CD4-positive, alpha-beta T cell treated with Interleukin-10 for 1 hour (primary cell): ENCODE measurements at places on chromosomes 4 and X.

GRCh38 chr4:139893801-139894200, 228.2 kb downstream of the MGST2 start:
- no peak for DNase-seq

DNA sequence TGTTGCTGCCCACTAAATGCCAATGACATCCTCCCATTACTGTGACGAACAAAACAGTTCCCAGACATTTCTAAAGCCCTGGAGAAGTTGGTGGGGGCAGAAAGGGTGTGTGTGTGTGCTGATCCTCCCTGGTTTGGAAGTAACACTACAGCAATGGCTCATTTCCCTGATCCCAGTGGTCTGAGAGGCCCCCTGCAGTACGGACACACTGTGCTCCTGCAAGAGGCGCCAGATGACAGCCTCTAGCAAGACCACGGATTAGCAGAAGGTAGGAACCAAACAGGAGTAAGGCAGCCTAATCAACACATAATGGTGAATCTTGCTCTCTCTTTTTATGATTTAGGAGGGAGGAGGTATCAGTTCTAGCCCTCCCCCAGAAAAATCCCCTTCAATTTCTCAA, 49.6 kb downstream of the CHRDL1 start:
- DNase-seq = no peak

GRCh38 chrX:74049126-74049525, 254.9 kb upstream of the ZCCHC13 start:
- no peak for DNase-seq

DNA sequence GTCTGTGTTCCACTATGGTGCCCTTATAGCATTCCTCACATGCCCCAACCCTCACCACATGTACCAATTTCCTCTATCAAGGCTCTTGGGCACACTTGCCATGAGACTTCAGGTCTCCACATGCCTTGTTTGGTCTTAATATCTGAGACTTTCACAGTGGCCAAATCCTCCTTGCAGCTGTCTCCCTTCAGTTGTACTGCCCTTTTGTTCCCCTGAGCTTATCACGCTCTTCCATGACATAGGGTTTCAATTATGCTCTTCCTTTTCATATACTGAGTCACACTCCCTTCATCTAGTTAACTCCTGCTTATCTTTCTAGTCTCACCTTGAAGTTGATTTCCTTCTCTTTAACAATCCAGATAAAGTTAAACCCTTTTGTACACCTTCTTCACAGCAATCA, 212.9 kb downstream of the PDHA2 start:
- DNase-seq = no peak

GRCh38 chr4:147789596-147789995, 57.7 kb downstream of the ARHGAP10 start:
- DNase-seq = no peak

GRCh38 chr4:99878604-99879003, 15.6 kb downstream of the LAMTOR3 start:
- DNase-seq = no peak

GRCh38 chrX:69374569-69374968, 129.6 kb upstream of the NALF2 start:
- no peak for DNase-seq

DNA sequence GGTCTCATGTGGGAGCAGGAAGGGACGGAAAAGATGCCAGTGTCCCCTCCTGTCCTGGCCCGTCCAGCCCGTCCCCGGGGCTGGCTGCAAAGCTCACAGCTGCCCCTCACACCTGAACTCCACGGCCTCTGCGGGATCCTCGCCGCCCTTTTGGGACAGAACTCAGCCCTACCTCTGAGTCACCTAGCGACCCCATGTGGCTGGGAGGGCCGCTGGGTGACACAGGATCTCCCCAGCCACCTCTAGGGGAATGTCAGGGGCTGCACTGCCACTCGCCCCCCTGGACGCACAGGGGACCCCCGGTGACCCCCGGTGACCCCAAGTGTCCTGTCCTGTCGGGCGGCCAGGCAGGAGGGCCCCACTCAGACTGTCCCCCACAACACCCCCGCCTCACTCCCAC, 748 bp downstream of the FAM9B start:
- no peak for DNase-seq

GRCh38 chr4:20983763-20984575, 283.7 kb downstream of the PACRGL start:
- no peak for DNase-seq

GRCh38 chr4:76857074-76857409, 40.9 kb downstream of the SOWAHB start:
- no peak for DNase-seq

DNA sequence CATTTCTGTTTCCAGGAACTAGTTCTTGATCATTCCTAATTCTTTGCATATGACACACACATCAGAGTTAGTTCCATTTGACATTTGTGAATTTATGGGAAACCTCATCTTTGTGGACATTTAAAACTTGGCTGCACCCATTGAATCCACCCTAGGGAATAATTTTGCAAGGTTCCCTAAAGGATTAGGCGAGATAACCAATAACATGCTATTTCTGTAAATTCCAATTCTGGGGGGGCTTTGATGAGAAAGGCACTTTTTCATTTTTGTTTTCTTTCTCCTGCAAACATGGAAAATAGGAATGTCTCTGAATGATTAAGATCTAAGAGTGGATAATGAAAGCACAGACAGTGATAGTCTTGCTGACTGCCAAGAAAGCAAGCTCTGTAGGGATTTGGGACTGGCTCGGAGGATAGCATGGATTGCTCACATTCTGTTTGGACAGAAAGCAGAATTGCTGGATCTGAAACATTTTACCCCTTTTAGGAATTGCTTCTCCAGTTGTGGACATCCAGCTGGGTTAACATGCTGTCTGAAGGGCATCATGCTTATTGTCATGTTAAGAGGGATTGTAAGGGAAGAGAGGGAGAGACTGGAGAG, 145.1 kb downstream of the NHS start:
- no peak for DNase-seq

DNA sequence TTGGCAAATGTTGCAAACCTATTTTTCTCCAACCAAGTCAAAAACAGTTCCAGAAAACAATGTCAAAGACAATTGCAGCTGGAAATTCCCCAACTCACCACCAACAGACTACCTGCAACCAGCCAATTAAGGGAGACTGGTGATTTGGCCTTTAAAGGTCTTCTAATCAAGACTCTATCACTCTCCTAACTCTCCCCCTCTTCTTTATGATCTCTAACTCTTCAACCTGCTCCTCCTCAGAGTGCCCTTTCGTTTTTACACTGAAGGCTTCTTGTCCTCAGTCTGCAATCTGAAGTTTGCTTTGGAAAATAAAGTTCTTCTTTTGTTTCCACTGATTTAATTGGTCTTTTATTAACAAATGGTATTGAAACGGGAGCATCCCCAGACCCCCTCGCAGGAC, 203.9 kb downstream of the TECRL start:
- DNase-seq = no peak

DNA sequence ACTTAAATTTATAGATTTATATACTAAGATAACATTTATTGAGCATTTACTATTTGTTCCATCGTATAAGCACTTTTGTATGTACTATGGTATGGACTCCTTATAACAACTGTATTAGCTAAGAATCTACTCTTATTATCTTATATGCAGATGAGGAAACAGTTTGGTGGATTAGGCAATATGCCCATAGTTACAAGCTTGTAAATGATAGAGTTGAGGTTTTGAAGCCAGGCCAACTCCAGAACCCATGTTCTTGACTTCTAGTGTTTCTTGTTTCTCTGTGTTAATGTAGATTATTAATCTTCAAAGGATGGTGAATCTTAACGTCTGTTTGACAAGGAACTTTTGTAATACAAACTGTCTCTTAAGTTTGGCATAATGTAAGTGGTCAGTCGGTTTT, 71.3 kb downstream of the STIM2 start:
- no peak for DNase-seq

GRCh38 chr4:184635381-184635780, 13.9 kb downstream of the CASP3 start:
- no peak for DNase-seq

- DNase-seq = no peak
Measured at GRCh38 chr4:139493176-139493575, 39.3 kb downstream of the RAB33B start.

GRCh38 chr4:87390551-87390890, 467 bp downstream of the HSD17B11 start:
- no peak for DNase-seq

- no peak for DNase-seq
Measured at GRCh38 chrX:40457406-40457805, 123.4 kb upstream of the ATP6AP2 start.

DNA sequence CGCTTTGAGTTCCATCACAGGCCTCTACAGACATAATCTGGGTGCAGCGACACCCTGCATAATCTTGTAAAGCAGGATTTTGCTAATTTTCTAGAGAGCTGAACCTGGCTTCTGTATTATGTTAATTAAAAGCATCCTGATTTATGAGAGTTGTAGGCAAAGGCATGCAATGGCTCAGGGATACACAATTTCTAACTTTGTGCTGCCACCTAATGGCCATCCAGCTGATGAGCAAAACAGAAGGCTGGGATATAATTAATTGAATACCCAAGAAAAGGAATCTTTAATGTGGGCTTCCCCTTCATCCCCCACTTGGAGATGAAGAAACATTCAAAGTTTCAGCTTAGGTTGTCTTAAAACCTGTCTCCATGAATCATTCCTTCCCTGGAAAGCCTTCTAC, 78.1 kb downstream of the BMP15 start:
- no peak for DNase-seq

- no peak for DNase-seq
Measured at GRCh38 chr4:110442309-110442708, 33.6 kb upstream of the ENPEP start.

DNA sequence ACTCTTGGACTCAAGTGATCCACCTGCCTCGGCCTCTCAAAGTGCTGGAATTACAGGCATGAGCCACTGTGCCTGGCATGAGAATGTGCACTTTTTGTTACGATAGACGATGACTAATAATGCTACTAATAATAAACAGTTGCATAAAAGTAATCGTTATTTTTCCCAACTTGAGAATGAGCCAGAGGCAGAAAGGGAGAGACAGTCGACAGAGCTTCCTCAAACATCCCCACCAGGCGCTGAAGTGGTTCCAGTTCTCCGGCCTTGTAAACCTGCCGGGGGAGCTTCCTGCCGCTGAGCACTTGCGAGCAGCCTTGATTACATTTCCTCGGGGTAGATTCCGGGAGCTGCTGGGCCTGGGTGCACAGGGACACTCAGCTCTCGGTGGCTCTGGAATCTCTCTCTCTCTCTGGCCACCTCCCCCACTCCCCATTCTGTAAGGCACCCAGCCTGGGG, 8.9 kb upstream of the HTRA3 start:
- no peak for DNase-seq

GRCh38 chrX:44019911-44020310, 46.7 kb upstream of the NDP start:
- DNase-seq = no peak

DNA sequence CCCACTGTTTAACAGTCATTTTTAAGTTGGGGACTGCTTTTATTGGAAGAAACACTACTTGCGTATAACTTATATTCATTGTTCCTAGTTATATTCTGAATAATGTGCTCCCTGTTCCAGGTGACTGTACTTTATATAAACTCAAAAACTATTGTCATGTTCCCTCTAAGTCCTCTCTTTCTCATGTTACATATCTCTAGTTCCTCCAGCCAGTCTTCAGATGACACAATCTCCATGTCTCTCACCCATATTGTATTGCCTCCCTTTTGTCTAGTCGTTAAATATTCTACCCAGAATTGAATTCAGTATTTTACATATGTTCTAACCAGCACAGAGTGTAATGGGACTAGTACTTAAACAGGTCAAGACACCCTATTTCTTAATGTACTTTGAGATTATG, 5.3 kb downstream of the VAMP7 start:
- DNase-seq = no peak

- peak; percentile 89 for DNase-seq
Measured at GRCh38 chrX:15789979-15790768, at the start of gene ZRSR2. TSS of gene ZRSR2 (plus strand) at chrX:15790484. CDS start at chrX:15790496, 12 bp downstream.
